Spleen (tissue), 13 donors: ENCODE measurements at places on chromosomes 1 and 21. TPM values are rescaled to one million over a fixed set of nuclear protein-coding genes. Genes with fewer than 3 reads are reported as not detected.

Gene CNR2
- 22.3 TPM for total RNA-seq

Gene ACKR1
- total RNA-seq = 76.0 TPM

DNA sequence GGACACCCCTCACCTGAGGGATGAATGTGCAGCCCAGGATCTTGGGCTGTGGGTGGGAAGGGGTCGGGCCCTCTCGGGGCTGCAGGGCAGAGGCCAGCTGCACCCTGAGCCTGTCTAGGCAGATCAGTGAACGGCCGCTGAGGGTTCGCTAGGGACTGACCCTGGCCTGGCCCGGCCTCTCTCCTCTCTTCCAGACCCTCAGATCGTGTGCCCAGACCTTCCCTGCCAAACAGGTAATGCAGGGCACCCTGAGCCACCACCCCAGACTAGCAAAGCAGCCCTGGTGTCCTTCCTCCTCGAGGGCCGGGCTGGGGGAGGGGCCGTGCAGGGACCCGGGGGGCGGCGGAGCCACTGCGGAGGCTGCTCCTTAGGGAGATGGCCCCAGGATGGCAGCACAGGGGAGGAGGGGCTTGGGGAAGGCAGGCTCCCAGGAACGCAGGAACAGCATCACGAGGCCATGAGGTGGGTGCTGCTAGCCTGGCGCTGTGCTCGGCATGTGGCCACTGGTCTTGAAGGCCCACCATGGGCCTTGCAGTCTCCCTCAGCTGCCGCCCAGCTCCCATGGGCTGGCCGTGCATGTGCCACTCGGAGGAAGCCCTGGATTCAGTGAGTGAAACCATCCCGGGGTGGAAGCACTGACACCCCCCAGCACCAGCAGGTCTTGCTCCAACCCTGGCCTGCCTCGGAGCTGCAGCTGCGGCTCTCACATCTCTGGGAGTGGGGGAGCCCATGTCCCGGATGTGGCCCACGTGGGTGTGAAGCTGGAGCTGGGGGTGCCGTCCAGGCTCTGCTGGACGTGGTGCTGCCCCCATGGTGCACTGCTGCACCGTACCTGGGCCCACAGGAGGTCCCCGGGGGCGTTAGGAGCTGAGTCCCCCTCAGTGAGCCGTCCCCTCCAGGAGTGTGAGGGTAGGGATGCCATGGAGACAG is 28.7 kb downstream of the COL6A2 start:
- peak; percentile 71 for DNase-seq

- no peak for DNase-seq
Measured at GRCh38 chr1:228233136-228233535, 25.3 kb downstream of the OBSCN start.

- no peak for DNase-seq
Measured at GRCh38 chr1:82494117-82494516, 693.4 kb downstream of the ADGRL2 start.
